ENCODE measurements at places on chromosomes 13 and 19.

DNA sequence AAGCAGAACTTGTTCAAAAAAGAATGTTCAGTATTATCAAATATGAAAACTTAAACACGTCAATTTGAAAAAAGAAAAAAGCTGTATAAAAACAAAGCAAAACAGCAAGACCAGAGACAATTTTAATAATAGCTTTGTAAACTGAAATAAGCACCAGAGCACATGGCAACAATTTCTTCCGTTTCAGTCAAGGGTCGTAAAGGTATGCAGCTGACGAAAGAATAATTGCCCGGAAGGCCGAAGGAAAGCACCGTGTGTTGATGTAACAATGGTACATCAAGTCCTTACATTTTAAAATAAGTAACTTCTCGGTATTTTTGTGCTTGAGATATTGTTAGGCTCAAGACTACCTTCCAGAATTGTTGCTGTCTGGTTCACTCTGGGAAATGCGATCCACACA is 1.7 kb downstream of the PROSER1 start:
- no peak for DNase-seq

- no peak for DNase-seq
Measured at GRCh38 chr19:11513946-11514345, 8.3 kb upstream of the ZNF653 start.

DNA sequence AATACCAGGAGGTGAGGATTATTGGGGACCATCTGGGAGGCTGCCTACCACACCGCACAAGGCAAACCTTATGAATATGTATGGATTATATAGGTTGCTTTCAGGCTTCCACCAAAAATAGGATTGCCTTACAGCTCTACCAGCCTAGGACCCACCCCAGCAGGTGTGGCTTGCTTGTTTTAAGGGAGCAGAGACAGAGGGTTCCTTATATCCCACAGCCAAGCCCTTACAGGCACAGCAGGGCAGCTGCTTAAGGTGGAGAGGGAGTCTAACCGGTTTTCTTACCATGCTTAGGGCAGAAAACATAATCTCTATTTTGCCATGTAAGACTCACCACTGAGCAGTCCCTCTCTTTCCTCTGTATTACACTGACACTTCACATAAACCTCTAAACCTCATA is 16.1 kb upstream of the TTYH1 start:
- DNase-seq = no peak

GRCh38 chr19:10566658-10567410 is 1.0 kb upstream of the KRI1 start:
- DNase-seq = peak; percentile 42

DNA sequence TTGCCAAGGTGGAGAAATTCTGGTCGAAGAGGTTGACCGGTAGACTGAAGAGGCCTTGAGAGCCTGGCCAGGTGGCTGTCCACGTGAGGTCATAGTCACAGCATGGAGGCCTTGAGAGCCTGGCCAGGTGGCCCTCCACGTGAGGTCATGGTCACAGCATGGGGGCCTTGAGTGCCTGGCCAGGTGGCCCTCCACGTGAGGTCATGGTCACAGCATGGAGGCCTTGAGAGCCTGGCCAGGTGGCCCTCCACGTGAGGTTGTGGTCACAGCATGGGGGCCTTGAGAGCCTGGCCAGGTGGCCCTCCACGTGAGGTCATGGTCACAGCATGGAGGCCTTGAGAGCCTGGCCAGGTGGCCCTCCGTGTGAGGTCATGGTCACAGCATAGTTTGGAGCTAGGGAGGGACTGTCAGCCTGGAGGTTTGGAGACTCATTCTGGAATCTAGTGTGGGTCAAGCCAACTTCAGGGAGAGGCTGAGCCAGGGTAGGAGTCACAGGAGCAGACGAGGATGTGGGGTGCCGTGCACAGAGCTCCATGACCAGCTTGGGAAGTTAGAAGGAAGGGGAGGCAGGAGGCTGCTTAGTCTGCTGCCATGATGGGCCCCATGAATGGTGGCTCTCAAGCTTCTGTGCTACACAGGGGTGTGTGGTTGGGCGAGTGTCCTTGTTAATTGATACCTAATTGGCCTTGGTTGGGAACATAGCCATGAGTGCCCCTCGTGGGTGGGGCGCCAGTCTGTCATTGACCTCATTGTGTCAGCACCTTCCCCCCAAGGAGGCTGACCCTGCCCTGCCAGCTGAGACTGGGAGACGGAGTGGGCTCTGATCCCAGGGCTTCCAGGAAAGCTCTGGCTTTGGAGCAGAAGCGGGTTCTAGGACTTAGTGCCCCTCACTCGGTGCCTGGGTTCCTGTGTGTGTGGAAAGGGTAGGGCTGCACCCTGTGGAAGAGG is 4.0 kb downstream of the LENG9 start:
- no peak for DNase-seq

DNA sequence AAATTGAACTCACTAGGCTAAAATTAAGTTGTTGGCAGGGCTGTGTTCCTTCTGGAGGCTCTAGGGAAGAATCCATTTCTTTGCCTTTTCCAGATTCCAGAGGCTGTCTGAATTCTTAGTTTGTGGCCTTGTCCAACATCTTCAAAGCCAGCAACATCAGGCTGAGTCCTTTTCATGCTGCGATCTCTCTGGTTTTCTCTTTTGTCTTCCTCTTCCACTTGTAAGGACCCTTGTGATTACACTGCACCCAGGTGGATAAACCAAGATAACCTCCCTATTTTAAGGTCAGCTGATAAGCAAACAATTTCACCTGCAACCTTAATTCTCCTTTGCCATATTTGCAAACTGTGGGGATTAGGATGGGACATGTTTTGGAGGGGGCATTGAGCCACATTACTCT is 11.5 kb downstream of the UTP14C start:
- no peak for DNase-seq

DNA sequence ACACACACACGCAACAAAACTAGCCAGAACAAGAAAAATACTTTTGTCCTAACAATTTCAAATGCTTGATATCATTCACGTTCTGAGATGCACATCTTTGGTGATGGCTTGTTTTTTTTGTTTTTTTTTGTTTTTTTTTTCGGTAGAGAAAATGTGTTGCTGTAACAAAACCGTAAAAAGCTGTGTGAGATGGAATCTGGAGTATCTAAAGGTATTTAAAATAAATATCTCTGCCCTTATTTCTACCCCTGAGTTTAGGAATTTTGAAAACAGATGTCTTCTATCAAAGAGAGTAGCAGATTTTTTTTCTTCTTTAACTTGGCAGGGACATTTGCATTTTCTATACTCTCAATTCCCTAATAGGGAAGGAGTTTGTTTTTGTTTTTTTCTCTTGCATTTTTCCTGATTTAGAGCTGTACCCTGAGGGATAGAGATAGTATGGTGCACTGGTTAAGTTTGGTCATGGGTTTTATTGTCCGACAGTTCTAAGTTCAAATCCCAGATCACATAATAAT is 446.6 kb downstream of the KLF5 start:
- DNase-seq = no peak

GRCh38 chr13:110912651-110913051 is 2.2 kb downstream of the ANKRD10 start:
- DNase-seq = no peak

DNA sequence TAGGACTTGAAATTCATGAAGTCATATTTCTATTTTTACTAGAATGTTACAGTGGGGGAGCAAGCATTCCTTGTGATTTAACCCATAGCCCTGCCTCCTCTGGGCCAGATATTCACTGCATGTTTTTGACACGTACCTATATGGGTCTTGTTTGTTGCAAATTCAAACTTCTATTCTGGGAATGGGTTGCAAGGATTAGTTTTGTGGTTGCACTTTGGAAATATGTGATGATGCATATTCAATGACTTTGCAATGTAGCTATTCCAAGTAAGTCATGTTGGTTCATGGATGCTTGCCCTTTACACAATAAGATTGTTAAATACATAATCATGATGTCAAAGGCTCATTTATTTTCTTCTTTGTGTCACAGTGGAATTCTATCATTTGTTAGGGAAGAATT is 440.8 kb downstream of the TDRD3 start:
- DNase-seq = no peak

DNA sequence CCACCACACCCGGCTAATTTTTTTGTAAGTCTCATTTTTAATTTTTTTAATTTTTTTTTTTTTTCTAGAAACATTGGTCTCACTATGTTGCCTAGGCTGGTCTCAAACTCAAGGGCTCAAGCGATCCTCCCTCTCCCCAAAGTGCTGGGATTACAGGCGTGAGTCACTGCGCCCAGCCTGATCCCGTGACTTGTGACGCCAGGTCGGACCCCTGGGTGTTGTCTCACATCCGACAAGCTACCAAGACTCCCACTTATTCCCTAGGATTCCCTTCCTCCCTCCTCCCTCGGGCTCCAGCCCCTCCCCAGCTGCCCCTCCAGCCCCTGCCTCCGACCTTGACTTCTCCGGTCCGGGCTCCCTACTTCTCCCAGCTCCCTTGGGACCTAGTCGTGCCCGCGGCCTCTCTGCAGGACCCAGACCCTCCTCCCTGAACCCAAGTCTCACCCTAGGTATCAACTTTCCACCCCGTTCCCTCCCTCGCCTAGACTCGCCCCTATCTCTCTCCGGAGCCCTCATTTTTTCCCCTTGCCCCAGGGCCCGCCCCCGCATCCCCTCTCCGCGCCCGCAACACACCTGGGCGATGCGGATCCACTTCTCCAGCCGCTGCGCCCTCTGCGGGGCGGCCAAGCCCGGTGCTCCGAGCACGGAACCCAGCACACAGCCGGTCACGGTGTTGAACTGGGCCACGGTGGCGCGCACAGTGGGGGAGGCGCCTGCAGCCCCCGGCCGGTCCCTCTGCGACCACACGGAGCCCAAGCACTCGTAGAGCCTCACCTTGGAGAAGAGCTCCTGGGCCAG is 13.1 kb downstream of the RGL3 start:
- no peak for DNase-seq

DNA sequence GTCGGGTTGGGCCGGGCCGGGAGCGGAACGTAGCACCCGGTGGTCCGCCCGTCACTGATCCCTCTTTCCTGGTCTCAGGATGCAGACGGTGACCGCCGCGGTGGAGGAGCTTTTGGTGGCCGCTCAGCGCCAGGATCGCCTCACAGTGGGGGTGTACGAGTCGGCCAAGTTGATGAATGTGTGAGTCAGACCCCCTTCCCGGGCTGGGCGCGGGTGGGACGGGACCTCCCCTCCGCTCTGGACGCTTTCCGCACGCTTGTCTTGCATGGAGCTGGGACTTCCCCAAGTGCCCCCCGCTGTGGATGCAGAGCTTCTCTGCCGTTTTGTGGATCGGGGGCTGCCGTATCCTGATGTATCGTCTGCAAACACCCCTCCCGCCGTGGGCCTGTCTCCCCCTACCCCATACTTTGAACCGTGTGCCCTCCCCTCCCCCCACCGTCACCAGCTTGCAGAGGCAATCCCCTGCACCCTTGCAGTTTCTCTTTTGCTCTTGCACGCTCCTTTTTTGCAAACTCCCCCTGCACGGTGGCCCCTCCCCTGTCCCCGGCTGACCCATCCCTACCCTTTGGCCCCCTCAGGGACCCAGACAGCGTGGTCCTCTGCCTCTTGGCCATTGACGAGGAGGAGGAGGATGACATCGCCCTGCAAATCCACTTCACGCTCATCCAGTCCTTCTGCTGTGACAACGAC is 669 bp downstream of the GADD45B start:
- DNase-seq = peak; percentile 89

DNA sequence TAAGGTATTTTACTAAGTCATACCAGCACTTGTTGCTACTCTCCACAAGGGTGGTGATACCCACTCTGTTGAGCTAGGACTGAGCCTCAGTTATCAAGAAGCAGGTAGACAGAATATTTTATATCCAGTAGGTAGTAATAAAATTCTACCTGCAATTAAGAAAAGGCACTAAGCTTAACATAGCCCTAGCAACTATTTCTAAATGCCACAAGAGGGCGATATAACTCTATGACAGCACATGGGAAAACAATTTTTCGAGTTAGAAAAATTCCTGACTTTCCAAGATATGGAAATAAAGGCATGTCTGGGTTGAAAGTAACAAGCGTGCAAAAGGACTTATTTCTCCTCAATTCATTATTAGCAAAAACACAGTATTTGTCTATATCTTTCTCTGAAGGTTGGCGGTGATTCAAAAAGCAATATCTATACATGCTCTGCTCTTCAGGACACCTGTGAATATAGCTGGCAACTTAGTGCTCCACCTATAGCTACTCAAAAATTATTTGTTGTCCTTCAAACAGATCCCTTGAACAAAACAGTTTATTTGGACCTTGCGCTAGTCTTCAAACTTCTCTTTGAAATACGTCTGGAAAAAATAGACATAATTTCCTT is 14.7 kb downstream of the CCDC169 start:
- no peak for DNase-seq

GRCh38 chr13:49403996-49404702 is 39.7 kb downstream of the CAB39L start:
- DNase-seq = no peak

DNA sequence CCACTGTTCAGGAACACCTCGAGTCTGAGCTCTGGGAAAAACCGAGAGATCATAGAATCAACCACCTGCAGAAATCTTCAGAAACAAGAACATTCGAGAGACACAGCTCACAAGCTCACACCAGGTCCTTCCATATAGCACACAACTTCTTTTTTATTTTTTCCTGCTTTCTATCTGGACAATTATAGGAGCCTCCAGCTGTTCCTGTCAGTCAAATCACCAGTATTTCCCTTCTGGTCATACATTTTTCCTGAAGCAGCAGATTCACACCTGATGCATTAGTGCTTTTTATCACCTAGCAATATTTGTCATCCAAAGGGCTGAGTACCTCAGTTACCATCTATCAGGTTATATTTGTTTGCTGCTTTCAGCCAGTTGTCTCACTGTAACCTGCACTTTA is 323.5 kb downstream of the FOXO1 start:
- no peak for DNase-seq

- no peak for DNase-seq
Measured at GRCh38 chr19:29841559-29842367, 30.0 kb downstream of the CCNE1 start.

- no peak for DNase-seq
Measured at GRCh38 chr19:12996406-12997094, 1.3 kb downstream of the NFIX start.

DNA sequence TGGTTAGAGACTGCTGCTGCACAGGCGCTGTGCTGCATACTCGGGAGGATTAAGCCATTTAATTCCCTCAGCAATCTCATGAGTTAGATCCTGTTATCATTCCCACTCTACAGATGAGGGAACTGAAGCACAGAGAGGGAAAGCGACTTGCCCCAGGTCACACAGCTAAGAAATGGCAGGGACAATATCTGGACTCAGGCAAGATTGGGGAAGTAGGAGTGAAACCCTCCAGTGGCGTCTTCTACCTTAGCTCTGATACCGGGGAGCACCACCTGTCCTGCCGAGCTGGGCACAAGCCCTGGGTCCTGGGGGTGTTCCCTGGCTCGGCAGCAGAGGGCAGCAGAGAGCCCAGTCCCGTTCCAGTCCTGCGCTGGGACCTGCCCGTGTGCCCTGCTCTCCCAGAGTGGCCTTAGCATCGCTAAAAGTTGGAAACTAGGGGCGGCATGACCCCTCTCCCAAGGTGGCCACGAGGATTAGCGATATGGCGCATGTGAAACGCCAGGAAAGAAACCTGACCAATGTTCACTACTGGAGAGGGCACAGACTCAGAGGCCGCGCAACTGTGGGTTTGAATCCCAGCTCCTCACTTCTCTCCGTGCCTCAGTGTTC is 20.5 kb downstream of the CYTH2 start:
- peak; percentile 93 for DNase-seq

GRCh38 chr13:105952233-105952972 is 583.1 kb downstream of the EFNB2 start:
- DNase-seq = no peak
